ENCODE measurements at places on chromosomes 4 and X. TPM values are rescaled to one million over a fixed set of nuclear protein-coding genes. Genes with fewer than 3 reads are reported as not detected.
A peak's percentile ranks its signal among the peaks of the same experiment; 100 is the strongest.

- no peaks in the 10 kb centered on the region for H3K4me1 ChIP-seq
- H3K36me3 ChIP-seq: no peaks in the 10 kb centered on the region
- H3K27ac ChIP-seq: no peak overlapping the region
These were observed 185.8 kb upstream of the JADE1 start for GRCh38 chr4:128623508-128624215.

GRCh38 chrX:119760026-119760877 is 1.9 kb downstream of the SOWAHD start:
- no peak overlapping the region for H3K27ac ChIP-seq
- peaks cover 49% of the 10 kb centered on the region for H3K4me1 ChIP-seq
- no peak for DNase-seq
- H3K27me3 ChIP-seq: no peaks in the 10 kb centered on the region
- H3K4me3 ChIP-seq: peak overlapping the region; percentile 59

GRCh38 chr4:7366180-7366945 is 68.4 kb downstream of the PSAPL1 start:
- H3K27me3 ChIP-seq: no peaks in the 10 kb centered on the region
- no peak overlapping the region for H3K4me3 ChIP-seq
- no peak overlapping the region for H3K27ac ChIP-seq
- no peaks in the 10 kb centered on the region for H3K36me3 ChIP-seq
- DNase-seq: no peak

DNA sequence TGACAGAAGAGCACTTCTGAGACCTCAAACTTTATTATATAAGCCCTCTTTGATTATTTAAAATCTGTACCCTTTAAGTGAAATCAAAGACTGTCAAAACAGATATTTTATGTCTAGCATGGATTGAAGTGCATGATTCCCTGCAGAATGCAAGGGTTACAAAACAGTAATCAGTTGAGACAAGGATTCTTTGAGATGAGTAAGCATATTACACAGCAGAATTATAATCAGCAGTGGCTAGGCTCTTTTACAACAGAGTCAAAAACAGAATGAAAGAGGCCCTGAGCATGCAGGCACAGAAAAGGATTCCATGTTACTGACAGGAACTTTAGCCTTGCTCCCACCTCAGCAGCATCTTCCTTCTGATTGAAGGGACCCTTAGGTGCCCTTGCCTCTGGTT is 487.9 kb upstream of the GALNT7 start:
- H3K27me3 ChIP-seq: no peaks in the 10 kb centered on the region
- no peaks in the 10 kb centered on the region for H3K36me3 ChIP-seq
- H3K27ac ChIP-seq: no peak overlapping the region
- no peak overlapping the region for H3K4me3 ChIP-seq
- DNase-seq: no peak

Gene IGSF1
- total RNA-seq: not detected

Gene TSPAN6
- total RNA-seq: not detected

Gene SHROOM2
- not detected for total RNA-seq

Gene SMARCA5
- 59.5 TPM for total RNA-seq
